H9 (cell line): ENCODE measurements at places on chromosomes 6 and 20.
A peak's percentile ranks its signal among the peaks of the same experiment; 100 is the strongest.

GRCh38 chr6:143811501-143812157, 31.5 kb upstream of the LTV1 start:
- DNase-seq: no peak

DNA sequence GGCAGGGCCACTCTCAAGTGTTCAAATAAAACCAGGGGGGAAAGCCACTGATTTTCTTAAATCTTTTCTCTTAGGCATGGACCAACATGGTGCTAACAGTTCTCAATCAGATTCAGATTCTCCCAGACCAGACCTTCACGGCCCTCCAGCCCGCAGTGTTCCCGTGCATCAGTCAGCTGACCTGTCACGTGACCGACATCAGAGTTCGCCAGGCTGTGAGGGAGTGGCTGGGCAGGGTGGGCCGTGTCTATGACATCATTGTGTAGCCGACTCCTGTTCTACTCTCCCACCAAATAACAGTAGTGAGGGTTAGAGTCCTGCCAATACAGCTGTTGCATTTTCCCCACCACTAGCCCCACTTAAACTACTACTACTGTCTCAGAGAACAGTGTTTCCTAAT, 41.5 kb upstream of the SMIM28 start:
- peak; percentile 53 for DNase-seq

GRCh38 chr6:2942914-2943563, 28.3 kb downstream of the SERPINB6 start:
- no peak for DNase-seq

GRCh38 chr6:158416883-158417759, 104.9 kb downstream of the TULP4 start:
- DNase-seq: no peak

DNA sequence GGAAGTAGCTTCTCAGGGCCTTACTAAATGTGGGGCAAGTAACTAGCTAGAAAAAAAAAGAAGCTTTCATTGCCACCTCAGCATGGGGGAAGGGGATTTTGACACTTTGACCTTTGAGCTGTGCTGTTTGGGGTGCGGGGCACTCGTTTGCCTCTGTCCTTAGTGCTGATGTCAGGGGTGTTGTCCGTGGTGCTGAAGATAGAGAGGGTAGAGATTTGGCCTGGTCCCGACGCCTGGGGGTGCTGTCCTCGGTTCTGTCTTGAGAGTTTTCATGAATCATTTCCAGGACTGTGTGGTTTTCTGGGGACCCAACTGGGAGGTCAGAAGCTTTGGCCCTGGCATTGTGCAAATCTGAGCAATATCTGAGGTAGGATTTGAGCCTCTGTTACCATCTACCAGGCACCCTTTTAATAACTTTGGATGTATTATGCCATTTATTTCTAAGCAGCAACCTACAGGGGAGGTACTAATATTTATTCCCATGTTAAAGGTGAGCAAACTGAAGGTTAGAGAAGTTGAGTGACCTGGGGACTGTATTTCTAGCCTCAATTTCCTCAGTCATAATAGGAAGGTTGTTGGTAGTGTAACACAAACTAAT, 78.0 kb downstream of the DLGAP4 start:
- DNase-seq: peak; percentile 85

- DNase-seq: no peak
Measured at GRCh38 chr6:164870164-164870563, 439.2 kb downstream of the C6orf118 start.

DNA sequence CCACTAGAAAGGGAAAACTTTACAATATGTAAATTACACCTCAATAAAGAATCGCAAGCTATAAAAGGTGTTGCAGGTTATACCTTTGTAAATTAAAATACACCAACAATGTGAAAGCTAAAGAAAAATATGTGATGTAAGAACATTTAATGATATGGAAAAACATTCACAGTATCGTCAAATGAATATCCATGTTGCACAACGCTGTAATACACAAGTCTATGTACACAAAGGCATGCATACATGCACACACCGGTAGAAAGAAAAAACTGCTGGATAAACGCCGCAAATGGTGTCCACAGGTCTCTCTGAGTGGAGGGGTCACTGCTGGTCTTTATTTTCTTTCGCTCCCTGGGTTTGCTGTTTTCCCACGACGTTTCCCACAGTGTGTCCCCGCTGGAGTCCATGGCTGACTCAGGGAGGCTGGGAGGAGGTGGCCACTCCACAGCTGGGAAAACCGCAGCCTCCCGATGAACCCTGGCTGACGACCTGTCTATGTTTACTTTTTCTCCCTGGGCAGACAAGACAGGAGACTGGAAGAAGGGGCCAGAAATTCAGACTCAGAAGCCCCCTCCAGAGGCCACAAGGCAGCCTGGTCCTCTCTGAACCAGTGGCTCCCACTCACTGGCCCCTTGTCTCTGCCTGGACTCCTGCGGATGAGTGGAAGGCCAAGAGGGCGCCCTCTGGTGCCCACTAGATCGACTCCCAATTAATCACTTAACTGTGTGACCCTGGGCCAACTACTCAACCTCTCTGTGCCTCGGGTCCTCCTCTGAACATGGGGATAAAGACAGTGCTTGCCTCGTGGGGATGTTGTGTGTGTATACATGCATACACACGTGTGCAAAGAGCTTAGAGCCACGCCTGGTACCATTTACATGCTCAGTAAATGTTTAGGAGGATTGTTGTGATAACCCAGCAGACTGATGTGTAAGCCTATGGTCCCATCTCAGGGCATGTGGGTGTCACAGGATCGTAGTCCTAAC, 12.8 kb upstream of the BPI start:
- peak; percentile 90 for DNase-seq

GRCh38 chr6:154407440-154407839, 50.8 kb upstream of the IPCEF1 start:
- DNase-seq: no peak

GRCh38 chr6:127816643-127817042, 84.2 kb downstream of the THEMIS start:
- peak; percentile 39 for DNase-seq

DNA sequence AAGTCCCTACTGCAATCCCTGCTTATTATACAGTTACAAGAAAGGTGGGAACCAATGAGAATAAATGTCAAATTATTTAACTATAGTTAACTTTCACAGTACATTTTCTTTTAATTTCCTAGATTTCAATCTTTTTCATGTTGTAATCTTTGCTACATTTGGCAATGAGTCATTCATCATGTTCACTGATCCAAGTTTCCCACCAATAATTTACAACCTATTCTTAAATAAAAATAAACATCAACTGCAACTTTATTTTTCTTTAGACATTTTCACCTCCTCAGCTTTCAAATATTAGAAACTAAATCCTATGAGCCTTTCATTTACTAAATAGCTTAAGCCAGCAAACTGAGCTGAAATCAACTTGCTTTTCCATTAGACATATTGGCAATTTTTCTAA, 541.3 kb upstream of the BTBD3 start:
- DNase-seq: no peak

GRCh38 chr6:28871335-28872156, 52.2 kb downstream of the TRIM27 start:
- no peak for DNase-seq

DNA sequence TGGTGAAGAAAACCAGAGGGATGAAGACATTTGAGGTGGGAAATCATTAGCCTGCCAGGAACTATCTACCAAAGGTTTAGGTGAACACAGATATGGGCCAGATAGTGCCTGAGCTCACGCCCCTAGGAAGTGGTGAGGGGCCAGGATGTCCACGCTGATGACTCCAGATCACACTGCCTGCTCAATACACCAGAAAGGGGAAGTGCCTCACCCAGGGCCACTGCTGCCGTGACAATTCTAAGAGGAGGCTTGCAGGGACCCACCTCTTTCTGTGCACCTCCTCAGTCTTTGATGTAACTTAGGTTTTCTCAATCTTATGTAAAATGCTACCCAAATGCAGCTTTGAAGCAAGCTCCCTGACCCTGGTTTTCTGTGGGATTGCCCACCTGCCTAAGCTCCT, 5.4 kb upstream of the RAB44 start:
- DNase-seq: no peak

DNA sequence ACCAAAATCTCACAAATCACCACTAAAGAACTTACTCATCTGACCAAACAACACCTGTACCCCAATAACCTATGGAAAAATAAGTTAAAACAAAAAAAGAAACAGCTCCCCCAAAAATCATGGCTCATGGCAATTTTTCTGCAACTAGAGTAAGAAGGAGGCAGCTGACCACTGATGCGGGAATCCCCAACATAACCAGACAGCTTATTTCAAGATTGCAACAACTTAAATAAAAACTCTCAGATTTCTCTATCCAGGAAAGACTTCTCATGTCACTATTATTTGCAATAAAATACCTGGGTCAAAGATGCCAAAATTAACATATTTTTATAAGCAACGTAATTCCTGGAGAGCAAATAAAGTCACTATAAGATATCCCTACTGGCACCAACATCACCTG, 128.1 kb upstream of the LY86 start:
- no peak for DNase-seq

- DNase-seq: no peak
Measured at GRCh38 chr6:125810445-125810844, 19.7 kb downstream of the NCOA7 start.
